ENCODE measurements at places on chromosomes 6 and 20.

DNA sequence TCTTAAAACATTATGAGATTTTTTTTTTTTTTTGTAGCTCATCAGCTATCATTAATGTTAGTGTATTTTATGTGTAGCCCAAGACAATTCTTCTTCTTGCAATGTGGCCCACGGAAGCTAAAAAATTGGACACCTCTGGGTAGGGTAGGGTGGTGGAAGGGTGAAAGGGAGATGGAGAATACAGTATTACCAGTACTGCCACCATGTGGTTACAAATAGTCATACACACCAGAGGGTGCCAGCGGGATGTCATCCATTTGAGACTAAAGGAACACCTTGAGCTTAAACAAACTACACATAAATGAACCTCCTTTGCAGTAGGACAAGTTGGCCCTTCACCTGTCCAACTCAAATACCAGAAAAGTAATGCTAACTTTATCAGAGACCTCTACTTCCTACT lies 601.9 kb downstream of the HTR1B start:
- DNase-seq = no peak

DNA sequence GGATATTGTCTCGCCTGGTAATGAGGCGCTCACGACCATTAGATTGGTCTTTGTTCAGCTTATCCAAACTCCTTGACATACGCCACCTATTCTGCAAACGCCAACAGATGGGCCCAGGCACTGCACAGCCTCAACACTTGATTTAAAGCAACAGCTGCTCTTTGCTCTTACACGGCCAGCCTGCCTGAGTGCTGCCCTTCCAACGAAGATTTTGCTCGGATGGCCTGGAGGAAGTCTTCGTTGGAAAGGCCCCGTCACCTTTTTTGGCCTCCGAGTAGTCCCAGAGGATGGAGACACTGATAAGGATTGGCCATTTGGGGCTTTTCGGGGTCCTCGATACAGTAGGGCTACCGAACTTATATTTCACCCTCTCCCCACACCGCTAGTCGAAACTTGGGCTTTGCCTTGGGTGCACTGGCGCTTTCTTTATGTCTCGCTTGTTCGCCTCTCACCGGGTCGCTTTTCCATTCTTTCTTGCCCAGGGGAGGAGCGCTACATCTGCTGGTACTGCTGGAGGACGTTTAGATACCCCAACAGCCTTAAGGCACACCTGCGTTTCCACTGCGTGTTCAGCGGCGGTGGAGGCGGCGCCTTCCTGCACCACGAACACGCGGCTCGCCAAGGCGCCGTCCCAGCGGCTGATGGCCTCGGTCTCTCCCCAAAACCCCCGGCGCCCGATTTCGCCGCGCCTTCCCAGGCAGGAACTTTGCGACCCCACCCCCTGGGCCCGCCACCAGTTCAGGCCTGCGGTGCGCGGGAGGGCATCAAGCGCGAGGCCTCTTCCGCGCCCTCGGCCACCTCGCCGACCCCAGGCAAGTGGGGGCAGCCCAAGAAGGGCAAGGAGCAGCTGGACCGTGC lies 6.1 kb downstream of the PRDM13 start:
- no peak for DNase-seq

DNA sequence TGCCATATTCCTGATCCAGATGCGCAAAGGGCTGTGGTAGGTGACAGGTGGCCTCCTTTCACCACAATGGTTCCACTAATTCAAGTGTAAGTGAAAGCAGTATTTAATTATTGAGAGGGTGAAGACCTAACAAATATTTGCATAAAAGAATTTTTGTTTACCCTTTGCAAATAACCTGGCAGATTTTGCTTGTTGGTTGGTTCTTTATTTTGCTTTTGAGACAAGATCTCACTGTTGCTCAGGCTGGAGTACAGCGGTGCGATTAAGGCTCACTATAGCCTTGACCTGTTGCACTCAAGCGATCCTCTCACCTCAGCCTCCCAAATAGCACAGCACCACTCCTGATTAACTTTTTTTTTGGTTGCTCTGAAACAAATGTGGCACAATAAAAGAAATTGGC lies 49.2 kb downstream of the PCNA start:
- DNase-seq = no peak

DNA sequence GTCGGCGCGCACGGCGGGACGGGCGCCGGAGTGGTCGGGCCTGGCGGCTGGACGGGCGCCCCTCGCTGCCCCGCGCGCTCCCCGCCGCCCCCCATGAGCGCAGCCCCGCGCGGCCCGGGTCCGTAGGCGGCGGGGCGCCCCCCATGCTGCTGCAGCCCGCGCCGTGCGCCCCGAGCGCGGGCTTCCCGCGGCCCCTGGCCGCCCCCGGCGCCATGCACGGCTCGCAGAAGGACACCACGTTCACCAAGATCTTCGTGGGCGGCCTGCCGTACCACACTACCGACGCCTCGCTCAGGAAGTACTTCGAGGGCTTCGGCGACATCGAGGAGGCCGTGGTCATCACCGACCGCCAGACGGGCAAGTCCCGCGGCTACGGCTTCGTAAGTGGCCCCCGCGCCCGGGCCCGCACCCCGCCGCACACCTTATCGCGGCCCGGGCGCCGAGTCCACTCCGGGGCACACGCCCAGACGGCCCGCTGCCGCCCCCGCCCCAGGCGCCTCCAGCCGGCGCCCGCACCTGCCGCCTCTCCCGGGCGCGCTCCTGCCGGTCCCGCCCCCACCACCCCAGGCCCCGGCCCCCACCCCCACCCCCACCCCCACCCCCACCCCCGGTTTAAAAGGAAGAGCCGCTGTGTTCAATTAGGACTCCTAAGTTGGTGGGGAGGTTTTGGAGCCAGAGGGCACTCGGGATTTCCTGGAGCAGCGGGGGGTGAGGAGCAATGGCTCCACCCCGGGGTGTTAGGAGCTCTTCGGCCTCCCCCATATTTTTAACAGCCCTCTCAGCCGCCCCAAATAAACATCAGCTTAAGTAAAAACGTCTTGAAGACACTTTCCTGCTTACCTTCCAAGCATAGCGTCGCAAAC lies 474 bp downstream of the RBM38 start:
- DNase-seq = no peak

GRCh38 chr6:155143578-155144106 lies 120.2 kb upstream of the CLDN20 start:
- DNase-seq = no peak

DNA sequence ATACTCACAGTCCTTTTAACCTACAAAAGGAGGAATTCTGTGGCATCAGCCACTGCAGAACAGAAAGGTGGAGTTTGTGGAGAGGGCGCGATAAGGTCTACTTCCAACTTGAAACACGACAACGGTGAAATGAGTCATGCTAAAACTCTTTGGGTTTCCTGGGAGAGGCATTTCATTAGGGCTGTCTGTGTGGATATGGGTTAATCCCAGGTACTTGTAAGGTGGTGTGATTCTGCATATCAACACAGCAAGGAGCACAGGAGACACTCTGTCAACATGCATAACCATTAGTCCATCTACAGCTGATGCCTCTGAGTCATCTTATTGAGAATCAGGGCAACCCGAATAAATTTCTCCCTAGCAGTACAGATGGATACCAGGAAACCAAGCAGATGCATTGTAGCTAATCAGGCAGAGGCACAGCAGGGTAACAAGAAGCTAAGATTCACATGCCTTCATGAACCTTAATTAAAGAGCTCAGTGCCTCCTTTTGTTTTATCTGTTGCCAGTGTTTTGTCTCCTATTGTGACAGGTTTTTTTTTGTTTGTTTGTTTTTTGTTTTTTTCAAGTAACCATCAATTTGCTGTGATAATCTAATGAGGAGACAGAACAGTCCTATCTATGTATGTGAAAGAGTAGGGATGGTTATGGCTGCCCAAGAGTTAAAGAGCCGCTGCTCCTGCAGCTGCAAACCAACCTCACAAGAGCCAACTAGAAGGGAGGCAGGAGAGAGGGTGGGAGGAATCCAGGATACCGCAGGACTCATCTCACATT lies 315.8 kb upstream of the SOX4 start:
- no peak for DNase-seq

- DNase-seq = no peak
These were observed 7.6 kb upstream of the SRSF3 start for GRCh38 chr6:36586606-36587005.

GRCh38 chr20:25544734-25545133 lies 40.6 kb downstream of the NINL start:
- no peak for DNase-seq

GRCh38 chr6:7100753-7101081 lies 7.0 kb upstream of the RREB1 start:
- DNase-seq = no peak

DNA sequence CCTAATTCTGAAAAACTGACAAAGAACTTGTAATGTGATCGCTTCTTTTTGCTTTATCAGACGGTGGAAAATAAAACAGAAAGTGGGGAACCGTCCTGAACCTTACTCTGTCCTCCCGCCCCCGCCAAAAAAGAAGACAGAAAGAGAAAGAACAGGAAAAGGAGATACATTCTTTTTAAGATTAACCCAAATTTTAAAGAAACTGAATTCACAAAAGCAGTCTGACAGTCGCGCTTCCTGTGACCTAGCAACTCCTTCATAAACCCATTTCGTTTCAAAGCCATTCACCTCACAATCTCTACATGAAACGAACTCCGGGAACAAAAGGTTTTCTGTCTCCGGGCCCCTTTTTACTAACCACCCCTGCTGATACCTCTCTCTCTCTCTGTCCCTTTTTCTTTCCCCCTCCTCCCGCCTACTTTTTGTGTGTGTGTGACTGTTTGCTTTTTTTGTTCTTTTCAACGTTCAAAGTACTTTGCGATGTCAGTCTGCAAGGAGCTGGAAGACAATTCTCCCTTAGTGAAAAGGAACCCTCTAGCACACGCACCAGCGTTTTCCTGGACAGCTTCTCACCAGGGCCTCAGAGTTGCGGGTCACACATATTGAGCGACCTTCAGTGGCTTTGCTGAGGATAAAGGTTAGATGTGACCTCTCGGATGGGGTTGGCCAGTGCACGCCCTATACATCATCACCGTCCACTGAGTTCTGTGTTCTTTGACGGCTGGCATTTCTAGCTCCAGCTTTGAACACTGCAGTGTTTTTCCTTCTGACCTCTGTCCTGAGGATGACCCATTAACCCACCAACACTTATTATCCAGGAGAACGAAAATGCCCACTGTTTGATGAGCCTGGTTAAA lies 530 bp upstream of the NEDD9 start:
- no peak for DNase-seq

DNA sequence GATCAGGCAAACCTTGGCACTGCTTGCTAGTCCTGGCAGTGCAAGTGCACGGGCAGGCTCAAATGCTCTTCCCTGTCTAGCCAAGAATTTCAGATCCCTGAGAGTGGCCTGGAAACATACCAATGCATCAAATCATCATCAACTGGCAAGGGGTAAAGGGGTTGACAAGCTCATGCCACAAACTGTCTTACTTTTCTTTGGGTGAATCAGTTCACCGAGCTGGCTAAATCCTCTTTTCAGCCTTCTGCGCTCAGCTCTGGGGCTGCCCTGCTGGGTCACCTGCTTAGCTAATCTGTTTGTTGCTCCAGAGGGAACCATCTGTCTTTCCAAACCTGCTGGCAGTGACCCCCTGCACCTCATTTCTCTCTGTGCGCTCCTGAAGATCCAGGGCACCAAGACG lies 59.5 kb downstream of the LYRM4 start:
- DNase-seq = no peak

DNA sequence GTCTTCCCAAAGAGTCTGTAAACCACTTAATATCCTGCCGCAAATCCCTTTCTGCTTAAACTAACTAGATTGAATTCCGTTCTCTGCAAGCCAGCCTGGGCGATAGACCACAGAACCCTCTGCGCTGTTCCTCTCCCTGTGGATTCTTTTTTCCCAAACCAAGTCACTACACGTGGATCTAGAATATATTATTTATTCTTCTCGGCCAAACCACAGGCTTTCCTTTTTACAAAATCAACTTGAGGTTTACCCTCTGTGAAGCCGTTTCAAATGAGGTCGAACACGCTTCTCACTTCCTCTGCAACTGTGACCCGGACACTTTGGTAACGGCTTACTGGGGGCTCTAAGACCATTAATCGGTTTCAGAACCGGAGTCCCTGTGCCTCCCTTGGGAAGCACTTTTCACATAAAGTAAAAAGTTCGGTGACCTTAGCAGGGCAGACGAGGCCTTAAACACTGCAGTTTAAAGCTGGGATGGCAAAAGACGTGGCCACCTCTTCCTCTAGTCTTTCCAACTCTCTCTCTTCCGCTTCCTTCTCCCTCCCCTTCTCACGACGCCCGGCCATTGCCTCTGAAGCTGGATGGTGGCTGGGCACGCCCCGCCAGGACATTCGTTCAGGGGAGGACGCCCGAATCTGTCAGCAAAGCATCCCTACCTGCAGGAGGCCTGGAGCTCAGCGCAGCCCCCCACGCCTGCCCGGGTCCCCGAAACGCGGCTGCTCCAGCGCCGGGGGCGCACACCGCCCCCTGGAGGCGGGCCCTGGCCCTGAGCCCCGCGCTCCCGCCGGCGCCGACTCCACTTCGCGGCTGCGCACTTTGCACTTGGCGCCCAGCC lies 55.0 kb upstream of the FOXC1 start:
- peak; percentile 76 for DNase-seq

DNA sequence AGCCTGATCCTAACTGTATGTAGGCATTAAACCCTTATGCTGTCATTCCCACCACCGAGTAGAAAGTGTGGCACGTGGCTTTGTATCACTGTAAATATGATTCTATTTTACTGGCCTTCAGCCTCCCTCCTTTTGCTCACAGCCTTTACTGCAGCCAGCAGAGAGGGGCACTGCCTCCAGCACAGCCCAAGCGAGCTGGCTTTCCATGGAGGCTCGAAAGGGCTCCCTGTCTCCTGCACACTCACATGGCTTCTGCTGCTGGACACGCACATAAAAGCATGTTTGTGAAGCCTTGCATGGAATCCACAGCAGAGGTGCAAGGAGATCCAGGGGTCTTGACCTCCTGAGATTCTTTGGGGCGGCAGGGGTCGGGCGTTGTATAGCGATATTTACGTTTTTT lies 51.3 kb downstream of the RNASET2 start:
- no peak for DNase-seq

- DNase-seq = no peak
These were observed 195.7 kb downstream of the FARS2 start for GRCh38 chr6:5457041-5457440.

- no peak for DNase-seq
These were observed 151.8 kb upstream of the PRND start for GRCh38 chr20:4569865-4570264.

DNA sequence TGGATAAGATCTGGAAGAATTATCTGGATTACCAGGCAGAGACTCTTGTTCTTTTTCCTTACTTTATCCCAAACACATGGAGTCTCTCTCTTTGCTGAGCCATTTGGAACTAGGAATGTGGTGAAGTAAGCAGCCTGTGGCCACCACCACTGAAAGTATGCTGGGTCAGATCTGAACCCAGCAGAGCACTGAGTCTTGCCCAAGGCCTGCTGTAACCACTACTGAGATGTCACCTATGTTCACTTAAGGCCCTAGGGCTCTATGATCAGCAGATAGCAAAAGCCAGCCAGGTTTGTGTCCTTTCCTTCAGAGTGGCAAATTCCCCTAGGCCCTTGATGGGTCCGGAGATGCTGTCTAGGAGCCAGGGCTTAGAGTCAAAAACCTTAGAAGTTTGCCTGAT lies 103.3 kb upstream of the PLN start:
- no peak for DNase-seq

- no peak for DNase-seq
These were observed 22.4 kb downstream of the SYNCRIP start for GRCh38 chr6:85620308-85620707.
